ENCODE measurements at places on chromosomes 5 and 9. TPM values are rescaled to one million over a fixed set of nuclear protein-coding genes. Genes with fewer than 3 reads are reported as not detected.

FUT7 gene
- total RNA-seq: 0.57 TPM

CLIC3 gene
- total RNA-seq: 4.1 TPM

ANKRD34B gene
- total RNA-seq: not detected

FAXDC2 gene
- total RNA-seq: not detected

DNA sequence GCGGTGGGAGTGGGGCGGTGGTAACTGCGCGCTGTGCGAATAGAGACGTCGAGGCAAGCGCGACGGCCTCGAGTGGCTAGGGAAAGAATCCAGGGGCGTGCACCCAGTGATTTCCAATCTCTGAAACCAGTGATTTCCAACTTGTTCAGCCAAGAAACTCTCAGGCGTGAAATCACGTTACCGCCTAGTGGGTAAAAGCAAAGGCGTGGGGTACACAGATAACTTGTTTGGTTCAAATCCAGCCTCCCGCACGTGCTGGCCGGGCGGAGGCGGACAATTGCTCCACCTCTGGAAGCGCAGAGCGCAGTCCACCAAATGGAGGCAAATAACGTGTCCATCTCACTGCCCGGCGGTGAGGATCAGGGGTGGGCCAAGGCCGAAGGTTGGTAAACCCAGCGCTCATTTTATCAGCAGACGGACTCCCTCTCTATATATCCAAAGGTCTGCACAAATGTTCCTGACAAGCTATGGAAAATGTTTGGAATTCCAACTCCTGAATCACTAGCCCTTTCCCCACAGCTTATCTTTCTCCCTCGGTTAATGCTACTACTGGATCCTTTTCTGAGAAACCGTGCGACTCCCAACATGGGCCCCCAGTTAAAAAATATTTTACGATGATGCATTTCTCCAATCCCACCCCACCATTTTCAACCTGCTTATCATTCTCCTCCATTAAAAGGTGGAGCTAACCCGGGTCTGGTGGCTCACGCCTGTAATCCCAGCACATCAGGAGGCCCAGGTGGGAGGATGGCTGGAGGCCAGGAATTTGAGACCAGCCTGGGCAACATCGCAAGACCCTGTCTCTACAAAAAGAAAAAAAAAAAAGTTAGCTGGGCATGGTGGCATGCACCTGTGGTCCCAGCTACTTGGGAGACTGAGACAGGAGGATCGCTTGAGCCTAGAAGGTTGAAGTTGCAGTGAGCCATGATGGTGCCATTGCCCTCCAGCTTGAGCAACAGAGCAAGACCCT, 950 bp upstream of the FNBP1 start:
- peak overlapping the region; percentile 55 for H3K27ac ChIP-seq
- DNase-seq: no peak
- H3K4me1 ChIP-seq: peaks cover 31% of the 10 kb centered on the region

DNA sequence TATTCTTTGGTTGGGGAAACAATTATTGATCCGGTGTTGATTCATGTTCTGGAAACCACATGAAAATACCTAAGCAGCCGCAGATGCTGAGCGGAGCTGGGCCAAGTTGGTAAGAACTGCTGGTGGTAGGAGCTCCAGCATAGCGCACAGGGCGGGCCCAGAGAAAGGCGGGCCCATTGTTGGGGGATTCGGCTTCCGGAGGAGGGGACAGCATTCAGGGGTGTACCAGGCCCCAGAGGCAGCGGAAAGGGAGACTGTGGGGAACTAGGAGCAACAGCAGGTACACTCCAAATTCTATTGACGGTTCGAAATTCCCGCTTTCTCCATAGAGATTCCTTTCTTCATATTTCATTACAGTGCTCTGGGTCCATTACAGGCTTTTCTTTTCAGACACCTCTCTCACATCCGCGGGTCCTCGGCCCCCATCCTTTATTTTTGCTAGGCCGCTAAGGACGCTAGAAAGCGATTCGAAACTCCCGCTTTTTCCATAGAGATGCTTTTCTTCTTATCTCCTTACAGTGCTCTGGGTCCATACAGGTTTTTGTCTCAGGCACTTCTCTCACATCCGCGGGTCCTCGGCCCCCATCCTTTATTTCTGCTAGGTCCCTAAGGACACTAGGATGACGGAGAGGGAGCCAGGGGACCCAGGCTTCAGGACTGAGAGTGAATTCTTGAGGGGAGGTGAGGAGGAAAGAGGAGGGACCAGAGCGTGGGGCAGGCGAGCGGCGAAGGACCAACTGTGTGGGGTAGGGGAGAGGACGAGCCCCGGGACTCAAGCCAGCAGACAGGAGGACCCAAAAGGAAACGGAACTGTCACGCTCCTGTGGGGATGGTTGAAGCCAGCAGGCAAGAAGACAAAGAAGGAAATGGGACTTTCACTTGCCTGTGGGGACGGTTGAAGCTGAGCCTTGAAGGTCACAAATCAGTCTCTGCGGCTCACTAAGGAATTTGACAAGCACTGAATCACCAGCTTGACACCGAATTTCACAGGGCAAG, at the start of gene CCDC152:
TSS of gene CCDC152 (plus strand) at position 213 of the 996 bp plus-strand sequence. CDS start 2,304 bp downstream, outside the sequence.
- peak within 1 kb of the TSS; percentile 51 for H3K4me3 ChIP-seq
- H3K36me3 ChIP-seq: no peaks in the 10 kb centered on the region
- H3K4me1 ChIP-seq: no peaks in the 10 kb centered on the region
- H3K27me3 ChIP-seq: no peaks in the 10 kb centered on the region
- no peak within 1 kb of the TSS for H3K27ac ChIP-seq
- peak; percentile 36 for DNase-seq

DNA sequence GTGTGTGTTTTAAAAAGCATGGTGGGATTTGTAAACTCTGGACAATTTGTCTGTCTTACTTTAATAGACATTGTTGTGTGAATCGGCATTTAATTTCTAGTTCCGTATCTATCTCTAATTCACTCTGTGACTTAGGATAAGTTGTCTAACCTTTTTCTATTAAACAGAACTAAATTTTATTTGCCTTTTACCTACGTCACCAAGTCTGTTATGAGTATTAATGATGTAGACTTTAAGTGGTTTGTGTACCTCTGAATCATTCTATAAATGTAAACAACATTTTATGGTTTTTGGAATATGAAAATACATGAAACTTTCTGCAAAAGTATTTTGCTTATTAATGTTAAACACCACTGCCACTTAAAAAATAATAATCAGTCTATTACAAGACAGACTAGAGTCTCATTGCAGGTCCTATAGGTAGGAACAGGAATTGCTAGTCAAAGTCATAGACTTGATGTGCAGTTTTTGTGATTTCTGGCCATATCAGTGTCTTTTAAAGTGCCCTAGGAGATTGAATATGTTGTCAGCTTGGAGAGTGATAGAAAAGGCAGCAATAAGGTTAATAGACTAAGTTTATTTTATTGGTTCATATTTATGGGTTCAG, 5.6 kb downstream of the RBM27 start:
- no peaks in the 10 kb centered on the region for H3K27me3 ChIP-seq
- H3K36me3 ChIP-seq: no peaks in the 10 kb centered on the region
- no peak overlapping the region for H3K4me3 ChIP-seq
- H3K27ac ChIP-seq: no peak overlapping the region
- peaks cover 37% of the 10 kb centered on the region for H3K4me1 ChIP-seq

DNA sequence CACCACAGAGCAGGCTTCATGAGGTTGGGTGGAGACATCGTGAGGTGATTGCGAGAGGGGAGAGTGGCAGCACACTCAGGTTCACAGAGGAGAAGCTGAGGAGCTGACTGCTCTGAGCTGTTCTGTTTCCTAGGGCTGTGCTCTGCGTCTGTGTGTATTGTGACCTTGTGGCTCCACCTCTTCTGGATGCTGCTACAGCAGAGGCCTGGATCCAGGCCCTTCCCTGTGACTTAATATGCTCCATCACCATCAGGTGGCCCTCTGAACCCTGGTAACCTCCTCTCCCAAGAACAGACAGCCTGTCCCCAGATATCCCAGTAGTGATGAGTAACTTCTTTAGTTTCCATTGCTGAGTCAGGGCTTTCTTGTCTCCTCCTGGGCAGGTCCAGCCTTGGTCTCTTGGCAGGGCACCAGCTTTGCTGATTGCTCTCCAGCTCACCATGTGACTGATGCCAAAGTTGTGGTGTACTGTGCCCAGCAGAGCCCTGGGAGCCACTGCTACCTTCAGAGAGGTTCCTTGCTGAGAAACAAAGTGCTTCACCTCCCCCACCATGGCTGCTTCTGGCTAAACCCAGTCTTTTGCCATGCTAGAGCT, 212.8 kb upstream of the CHD1 start:
- H3K4me1 ChIP-seq: no peaks in the 10 kb centered on the region
- H3K4me3 ChIP-seq: no peak overlapping the region
- no peak for DNase-seq
- no peaks in the 10 kb centered on the region for H3K36me3 ChIP-seq
- H3K27me3 ChIP-seq: no peaks in the 10 kb centered on the region

- H3K4me1 ChIP-seq: peaks cover 25% of the 10 kb centered on the region
- DNase-seq: no peak
- H3K27ac ChIP-seq: no peak overlapping the region
These were observed 150.0 kb downstream of the CDC42SE2 start for GRCh38 chr5:131413605-131414559.

GRCh38 chr9:91103931-91104330, 257.8 kb downstream of the AUH start:
- H3K4me1 ChIP-seq: peaks cover 35% of the 10 kb centered on the region
- H3K4me3 ChIP-seq: no peak overlapping the region
- DNase-seq: no peak
- no peaks in the 10 kb centered on the region for H3K27me3 ChIP-seq
- no peaks in the 10 kb centered on the region for H3K36me3 ChIP-seq

GRCh38 chr9:1267581-1267980, 217.4 kb downstream of the DMRT2 start:
- no peak overlapping the region for H3K27ac ChIP-seq
- H3K4me3 ChIP-seq: no peak overlapping the region

- H3K4me1 ChIP-seq: no peaks in the 10 kb centered on the region
- H3K4me3 ChIP-seq: no peak overlapping the region
- no peak for DNase-seq
- no peaks in the 10 kb centered on the region for H3K27me3 ChIP-seq
These were observed 166.8 kb downstream of the NR3C1 start for GRCh38 chr5:143236682-143237081.

DNA sequence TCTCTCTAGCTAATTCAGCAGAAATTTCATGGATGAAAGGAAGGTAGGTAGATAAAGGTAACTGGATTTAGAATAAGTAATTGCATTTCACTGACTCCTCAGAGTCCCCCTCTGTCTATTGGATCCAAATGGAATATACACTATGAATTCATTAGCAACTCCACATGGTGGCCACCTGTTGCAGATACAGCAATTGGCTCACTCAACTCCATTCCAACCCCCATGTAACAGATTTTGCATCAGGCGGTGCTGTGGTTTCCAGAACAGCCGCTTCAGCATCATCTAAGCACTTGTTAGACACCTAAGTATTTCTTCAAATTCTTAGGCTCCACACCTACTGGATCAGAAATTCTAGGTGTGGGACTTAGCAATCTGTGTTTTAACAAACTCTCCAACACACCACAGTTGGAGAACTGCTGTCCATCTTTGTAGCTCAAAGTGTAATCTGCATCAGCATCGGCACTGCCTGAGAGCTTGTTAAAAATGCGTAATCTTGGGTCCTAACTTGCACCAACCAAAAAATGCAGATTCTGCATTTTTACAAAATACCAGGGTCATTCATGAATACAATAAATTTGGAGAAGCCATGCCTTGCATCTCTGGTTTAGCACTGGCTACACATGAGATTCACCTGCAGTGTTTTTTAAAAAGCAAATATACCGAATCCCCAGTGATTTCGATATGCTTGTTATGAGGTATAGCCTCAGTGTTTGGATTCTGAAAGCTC, 413.8 kb upstream of the CD180 start:
- no peaks in the 10 kb centered on the region for H3K27me3 ChIP-seq
- H3K4me3 ChIP-seq: no peak overlapping the region
- no peak for DNase-seq
- no peaks in the 10 kb centered on the region for H3K4me1 ChIP-seq
- no peak overlapping the region for H3K27ac ChIP-seq

GRCh38 chr9:134698111-134698510, 56.5 kb downstream of the COL5A1 start:
- H3K4me1 ChIP-seq: no peaks in the 10 kb centered on the region
- no peak overlapping the region for H3K4me3 ChIP-seq
- no peaks in the 10 kb centered on the region for H3K27me3 ChIP-seq
- DNase-seq: no peak

- H3K4me1 ChIP-seq: no peaks in the 10 kb centered on the region
- H3K27ac ChIP-seq: no peak overlapping the region
- H3K27me3 ChIP-seq: no peaks in the 10 kb centered on the region
- no peaks in the 10 kb centered on the region for H3K36me3 ChIP-seq
- no peak for DNase-seq
These were observed 10.5 kb downstream of the PTTG1 start for GRCh38 chr5:160432196-160432595.

DNA sequence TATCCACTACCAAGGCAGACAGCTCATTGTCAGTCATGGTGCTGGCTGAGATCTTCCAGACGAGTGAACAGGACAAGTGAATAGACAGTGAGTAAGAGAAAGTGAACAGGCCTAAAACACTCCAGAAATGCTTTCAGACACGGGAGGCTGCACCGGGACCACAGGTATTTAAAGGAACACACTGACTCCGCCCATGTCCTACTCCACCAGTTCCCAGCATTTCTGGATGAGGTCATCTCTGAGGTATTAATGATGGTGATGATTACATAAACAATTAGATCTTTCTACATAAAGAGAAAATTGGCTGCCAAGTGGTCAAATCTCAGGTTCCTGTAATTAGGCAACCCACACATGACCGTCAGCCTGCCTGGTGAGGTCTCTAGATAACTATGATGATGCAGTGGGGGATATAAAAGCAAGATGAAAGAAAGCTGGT, at the start of gene ACTBL2:
TSS of gene ACTBL2 (minus strand) at position 141 of the 436 bp plus-strand sequence. CDS start at position 37, 104 bp downstream.
- no peak within 1 kb of the TSS for H3K4me3 ChIP-seq
- no peak for DNase-seq
- H3K27ac ChIP-seq: no peak within 1 kb of the TSS

DNA sequence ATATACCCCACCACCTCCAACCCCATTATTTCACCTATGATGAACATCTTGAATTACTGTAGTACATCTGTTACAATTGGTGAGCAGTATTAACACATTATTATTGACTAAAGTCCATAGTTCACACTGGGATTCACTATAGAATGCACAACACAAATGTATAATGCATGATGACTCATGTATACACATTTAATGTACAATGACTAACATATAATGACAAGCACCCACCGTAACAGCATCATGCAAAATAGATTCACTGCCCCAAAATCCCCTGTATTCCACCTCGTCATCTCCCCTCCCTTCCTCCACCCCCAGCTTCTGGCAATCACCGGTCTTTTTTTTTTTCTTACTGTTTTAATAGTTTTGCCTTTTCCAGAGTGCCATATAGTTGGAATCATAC, 47.1 kb upstream of the NEK6 start:
- no peaks in the 10 kb centered on the region for H3K36me3 ChIP-seq
- DNase-seq: no peak
- peaks cover 36% of the 10 kb centered on the region for H3K4me1 ChIP-seq
- H3K27ac ChIP-seq: no peak overlapping the region
- no peak overlapping the region for H3K4me3 ChIP-seq

DNA sequence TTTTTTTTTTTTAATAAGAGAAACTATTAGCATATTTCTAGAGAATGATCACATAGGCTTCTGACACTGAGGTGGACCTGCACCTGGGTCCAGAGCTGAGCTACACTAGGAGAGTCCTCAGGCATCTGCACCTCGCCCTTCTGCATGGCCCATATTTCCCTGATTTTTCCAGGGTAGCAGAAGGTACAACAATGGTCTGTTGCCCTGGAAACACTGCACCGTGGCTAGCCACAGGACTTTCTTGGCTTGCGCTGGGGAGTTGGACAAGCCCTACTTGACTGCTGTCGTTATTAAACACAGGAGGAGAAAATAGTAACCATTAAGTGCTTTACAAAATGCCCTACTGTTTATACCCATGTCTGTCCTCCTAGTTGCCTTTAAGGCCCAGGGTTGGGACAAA, 615.7 kb upstream of the MEF2C start:
- H3K36me3 ChIP-seq: no peaks in the 10 kb centered on the region
- H3K4me1 ChIP-seq: no peaks in the 10 kb centered on the region
- H3K27me3 ChIP-seq: no peaks in the 10 kb centered on the region
- no peak for DNase-seq
- H3K4me3 ChIP-seq: no peak overlapping the region

Measured in CD8-positive, alpha-beta memory T cell (primary cell).